ENCODE measurements at places on chromosomes 11 and 22.

DNA sequence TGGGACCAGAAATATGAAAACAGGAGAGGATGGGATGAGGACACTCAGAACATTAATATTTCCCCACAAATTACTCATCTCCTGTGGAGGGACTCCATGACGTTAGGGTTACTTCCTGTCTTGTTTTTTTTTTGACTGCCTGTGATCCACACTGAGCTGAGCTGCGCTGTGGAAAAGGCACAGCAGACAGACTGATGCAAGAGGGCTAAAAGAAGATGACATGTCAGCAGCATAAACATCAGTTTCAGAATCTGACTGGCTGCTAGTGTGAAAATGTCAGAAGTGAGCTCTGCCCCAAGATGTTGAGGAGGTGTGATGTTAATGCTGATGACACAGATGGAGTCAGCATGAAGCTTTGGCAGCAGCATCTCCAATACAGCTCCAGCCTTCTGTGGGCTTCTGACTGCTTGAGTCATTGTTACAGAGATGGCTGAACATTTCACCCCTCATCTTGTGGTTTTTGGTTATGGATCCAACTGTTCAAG is 286.8 kb downstream of the BLID start:
- no peak for DNase-seq

- no peak for DNase-seq
Measured at GRCh38 chr11:123377355-123377754, 52.7 kb upstream of the GRAMD1B start.

GRCh38 chr11:72783144-72783905 is 10.5 kb downstream of the STARD10 start:
- DNase-seq: no peak

DNA sequence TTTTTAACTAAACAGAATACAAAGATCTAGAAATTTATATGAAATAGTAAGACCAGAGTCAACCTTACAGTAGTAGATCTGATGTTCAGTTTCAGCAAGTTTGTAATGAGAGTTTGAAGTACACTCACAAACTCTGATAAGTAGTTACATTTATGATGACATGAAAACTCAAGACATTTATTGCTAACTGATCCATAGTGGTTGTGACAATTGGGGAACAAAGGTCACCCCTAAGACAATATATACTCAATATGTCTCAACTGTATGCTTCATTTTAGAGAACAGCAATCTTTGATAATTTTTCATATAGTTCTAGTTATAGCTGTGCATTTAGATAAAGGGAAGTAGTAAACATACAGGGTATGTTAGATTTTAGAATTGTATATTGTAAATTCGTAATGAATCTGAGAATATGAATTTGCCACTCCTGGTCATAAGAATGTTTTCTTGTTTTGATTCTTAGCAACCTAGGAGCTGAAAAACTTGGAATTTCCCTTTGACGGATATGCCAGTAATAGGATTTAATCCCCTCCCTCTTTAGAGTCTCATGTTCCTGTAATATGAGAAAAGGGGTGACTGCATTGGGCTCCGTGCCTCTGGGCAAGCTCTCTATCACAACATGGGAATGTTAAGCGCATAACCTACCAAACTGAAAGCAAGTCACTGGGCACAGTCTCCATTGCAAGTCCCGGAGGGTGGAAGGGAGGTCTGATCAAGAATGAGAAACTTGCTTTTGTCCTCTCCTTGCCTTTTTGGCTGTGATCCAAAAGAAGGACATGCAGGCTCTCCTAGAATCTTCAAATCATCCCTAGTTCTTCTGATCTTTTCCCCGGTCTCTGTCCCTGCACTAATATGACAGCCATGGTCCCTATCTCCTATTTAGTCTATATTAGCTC is 11.4 kb downstream of the OR10D3 start:
- no peak for DNase-seq

DNA sequence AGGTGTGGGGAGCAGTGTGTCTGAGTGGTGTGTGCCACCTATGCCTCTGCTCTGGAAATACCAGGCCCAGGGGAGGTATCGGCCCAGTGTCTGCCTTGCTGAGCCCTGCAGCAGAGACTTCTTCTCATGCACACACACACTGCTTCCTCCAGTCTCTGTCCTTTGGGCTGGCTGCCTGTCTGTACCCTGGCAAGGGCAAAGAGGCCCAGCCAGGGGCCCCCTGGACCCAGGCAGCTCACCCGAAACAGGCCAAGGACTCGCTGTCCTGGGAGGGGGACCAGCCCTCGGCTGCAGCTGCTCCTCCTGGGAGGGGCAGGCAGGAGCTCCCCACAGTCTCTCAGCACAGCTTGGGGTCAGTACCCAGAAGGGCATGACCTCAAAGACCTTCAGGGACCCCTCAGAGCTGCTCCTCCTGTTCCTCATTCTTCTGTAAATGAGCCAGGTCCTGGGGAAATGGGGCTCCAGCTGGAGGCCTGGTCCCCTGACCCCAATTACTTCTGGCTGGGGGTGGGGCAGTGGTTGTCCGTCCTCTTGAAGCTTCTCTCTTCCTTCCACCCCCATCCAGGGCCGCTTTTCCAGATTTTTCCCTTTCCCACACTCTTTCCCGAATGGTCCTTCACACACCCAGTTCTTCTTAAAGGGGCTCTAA is 24.5 kb upstream of the ALX4 start:
- no peak for DNase-seq

- DNase-seq: no peak
Measured at GRCh38 chr11:9745411-9746211, 81.7 kb downstream of the SWAP70 start.

- DNase-seq: no peak
Measured at GRCh38 chr22:40525250-40525884, 111.2 kb downstream of the MRTFA start.

DNA sequence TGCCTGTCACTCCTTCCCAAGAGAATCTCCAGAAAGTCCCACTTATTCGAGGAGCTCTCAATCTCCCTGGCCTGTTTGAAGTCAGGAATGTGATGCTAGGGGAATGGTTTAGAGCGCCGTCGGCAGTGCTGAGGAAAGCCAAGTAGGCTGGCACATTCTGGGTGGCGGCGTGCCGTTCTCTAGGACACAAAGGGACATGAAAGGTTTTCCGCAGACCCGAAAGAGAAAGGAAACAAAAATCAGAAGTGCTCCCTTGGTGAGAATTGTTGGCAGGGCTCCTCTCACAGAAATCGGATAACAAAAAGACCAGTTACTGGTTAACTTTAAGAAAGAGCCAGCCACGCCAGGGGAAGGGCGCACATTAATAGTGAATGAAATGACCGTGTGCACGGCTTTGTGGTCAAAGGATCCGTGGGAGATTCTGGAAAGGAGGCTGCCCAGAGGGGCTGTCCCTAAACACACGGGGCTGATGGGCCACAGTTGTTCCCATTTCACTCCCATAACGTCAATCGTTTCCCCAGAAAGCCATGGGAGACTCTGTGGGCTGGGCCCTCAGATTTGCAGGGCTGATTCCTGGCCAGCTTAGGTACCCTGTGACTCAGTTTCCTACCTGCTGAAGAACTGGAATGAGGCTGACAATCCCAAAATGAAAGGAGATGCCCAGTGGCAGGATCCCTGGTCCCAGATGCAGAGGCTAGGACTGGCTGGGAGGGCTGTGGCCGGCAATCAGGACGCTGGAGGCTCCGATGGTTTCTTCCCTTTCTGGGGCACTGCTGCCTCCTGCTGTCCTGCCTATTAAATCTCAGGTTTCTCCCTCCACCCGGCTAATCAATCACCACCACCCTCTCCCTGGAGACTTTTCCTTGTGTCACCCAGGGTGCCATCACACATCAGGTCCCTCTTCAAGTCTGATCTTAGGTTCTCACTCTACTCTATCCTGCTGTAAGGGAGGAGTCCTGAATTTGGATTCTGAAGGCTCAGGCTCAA is 82.3 kb downstream of the RCN1 start:
- DNase-seq: no peak

DNA sequence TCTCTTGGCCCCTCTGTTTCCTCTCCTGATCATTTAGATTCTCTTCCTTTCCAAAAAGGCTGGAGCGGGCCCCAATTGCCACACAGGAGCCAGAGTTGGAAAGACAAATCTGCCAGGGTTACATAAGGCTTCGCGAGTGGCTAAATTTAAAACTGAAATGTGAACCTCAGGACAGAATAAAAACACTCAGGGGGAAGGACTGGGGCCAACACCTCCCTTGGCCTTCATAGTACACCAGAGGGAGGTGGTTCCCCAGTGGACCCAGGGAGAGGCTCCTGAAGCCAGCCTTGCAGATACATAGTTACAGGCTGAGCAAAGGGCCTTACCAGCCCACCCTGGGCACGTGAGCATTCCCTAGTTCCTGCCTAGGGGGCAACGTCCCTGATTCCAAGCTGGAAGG is 150.1 kb downstream of the MN1 start:
- DNase-seq: no peak

- DNase-seq: no peak
Measured at GRCh38 chr11:116678887-116679286, 93.9 kb downstream of the BUD13 start.

- no peak for DNase-seq
Measured at GRCh38 chr11:112878033-112878601, 83.1 kb upstream of the NCAM1 start.

DNA sequence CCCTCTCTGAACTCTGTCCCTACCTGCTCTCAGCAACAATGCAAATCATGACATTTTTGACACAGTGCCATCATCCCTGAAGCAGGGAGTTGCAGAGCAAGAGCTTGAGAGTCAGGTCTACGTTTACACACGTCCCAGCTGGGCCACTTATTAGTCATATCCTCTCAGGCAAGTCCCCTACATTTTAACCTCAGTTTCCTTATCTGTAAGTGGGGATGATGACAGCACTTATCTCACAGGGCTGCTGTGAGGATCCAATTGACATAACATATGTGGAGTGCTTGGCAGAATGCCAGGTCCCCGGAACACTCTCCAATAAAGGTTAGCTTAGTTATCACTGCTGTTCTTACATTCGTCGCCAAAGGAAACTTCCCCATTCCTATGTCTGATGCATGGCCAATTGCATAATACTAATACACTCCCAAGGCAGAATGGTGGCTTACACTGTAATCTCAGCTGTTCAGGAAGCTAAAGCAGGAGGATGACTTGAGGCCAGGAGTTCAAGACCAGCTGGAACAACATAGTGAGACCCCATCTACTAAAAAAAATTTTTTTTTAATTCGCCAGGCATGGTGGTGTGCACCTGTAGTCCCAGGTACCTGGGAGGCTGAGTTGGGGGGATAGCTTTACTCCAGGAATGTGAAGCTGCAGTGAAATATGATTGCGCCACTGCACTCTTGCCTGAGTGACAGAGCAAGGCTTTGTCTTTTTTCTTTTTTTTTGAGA is 16.6 kb downstream of the ASCC2 start:
- DNase-seq: no peak

DNA sequence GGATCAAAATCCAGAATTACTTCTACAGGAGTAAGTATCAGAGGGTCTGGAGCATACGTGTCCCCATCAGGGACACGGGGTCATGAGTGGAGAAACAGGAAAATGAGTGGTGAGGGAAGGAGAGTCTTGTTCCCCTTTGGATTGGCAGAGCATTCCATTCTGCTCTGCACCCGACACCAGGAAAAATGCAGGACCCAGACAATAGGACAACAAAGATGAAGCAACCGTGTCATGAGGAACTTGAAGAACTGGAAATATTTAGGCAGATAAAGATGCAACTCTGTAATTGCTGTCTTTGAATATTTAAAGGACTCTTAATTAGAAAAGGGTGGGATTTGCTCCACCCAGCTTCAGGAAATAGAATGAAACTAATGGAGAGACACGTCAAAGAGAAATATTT is 89.0 kb upstream of the BLID start:
- DNase-seq: no peak

DNA sequence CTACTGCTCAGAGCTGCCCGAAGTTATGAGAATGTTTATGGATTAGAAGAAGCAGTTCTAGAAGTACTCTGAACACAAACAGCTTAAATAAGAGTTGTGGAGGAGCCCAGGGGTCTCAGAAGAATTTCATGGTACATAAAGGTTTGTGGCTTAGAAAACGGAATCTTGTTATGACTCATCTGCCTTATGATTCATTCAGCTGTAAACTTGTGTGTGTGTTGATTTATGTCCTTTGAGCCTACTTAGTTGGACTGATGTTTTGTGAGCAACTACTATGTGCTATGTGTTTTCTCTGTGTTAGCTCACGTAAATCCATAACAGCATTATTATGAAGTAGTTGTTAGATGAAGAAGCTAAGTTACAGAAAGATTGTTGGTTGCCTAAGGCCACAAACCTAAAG is 203.7 kb downstream of the PGR start:
- DNase-seq: no peak

- no peak for DNase-seq
Measured at GRCh38 chr11:395866-396265, 1.9 kb downstream of the PKP3 start.

GRCh38 chr11:79822766-79823165 is 381.9 kb upstream of the TENM4 start:
- no peak for DNase-seq

GRCh38 chr11:110850846-110851245 is 138.6 kb upstream of the ARHGAP20 start:
- no peak for DNase-seq

GRCh38 chr11:68839911-68840641 is 1.6 kb downstream of the CPT1A start:
- DNase-seq: no peak

DNA sequence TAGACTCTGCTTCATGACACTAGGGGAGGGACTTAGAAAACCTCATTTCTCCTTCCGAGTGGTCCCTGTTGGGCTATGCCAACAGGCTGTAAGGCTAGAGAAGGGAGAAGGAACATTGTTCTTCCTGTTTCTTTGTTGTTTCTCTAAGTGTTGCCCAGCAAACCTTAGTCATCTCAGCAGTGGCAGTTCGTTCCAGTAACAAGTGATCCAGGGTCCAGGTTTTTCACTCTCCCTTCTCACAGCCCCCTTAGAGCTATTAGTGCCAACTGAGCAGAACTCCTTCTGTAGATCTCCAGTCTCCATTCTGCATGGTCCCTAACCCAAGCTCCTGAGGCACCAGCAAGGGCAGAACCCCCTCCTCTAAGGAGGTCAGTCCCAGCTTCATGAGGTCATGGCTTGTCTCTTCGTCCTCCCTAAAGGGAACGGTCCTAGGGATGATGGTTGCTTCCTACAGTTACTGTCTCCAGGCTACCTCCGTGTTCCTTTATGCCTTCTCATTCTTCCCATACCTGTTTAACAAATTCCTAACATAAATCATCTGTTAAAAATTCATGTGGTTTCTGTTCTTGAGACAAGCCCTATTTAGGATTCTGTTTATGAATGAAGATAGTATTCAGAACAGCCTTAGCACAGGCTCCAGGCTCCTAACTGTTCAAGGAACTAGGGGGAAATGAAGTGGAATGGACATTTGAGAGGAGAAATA is 168.6 kb upstream of the UBASH3B start:
- DNase-seq: no peak

GRCh38 chr11:62443390-62444235 is 24.8 kb downstream of the SCGB1A1 start:
- DNase-seq: no peak

- no peak for DNase-seq
Measured at GRCh38 chr11:22869325-22869724, 9.1 kb upstream of the CCDC179 start.

- no peak for DNase-seq
Measured at GRCh38 chr22:39530692-39531331, 1.7 kb downstream of the RPS19BP1 start.

- no peak for DNase-seq
Measured at GRCh38 chr11:16812274-16812673, 73.8 kb downstream of the C11orf58 start.

- DNase-seq: no peak
Measured at GRCh38 chr11:23732026-23732425, 764.8 kb upstream of the LUZP2 start.
